ENCODE measurements at places on chromosomes 2 and 18. TPM values are rescaled to one million over a fixed set of nuclear protein-coding genes. Genes with fewer than 3 reads are reported as not detected.

GRCh38 chr2:241535871-241536655 is 22.5 kb upstream of the BOK start:
- DNase-seq, result no peak

GRCh38 chr2:10431797-10432196 is 16.3 kb downstream of the ODC1 start:
- no peak for DNase-seq

GRCh38 chr2:10792660-10793400 is 19.8 kb downstream of the PDIA6 start:
- DNase-seq, result no peak

- DNase-seq, result peak; percentile 54
These were observed 56.9 kb downstream of the COL4A4 start for GRCh38 chr2:227106845-227107759.

Gene HOXD12
- 0.12 TPM for total RNA-seq

DNA sequence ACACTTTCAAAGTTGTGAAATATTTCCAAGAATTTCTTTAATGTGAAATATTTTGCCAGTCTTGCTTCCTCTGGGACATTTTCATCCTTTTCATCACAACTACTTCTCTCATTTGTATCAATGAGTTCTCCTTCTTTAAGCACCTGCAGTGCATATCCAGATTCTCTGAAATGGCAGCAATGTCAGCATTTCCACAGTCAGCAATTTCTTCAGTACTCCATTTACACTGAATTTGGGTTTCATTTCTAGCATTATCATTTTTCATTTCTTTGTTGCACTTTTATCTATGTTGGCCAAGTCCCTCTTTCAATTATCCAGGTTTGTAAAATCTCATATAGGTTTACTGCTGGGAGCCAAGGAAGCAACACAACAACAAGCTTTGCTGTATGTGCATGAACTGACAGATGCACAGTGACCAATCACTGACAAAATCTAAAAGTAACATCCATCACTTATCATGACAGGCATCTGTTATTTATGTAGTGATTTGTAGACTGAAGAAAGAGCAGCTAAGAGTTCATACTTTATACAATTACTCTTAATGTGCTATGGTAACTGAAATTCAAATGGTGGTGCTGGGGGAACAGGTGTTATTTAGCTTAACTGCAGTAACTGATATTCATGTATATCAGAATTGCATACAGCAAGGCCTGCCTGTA is 43.9 kb downstream of the SS18 start:
- no peak for DNase-seq

- DNase-seq, result no peak
These were observed 104.4 kb downstream of the GULP1 start for GRCh38 chr2:188395903-188396689.

- DNase-seq, result no peak
These were observed 195.9 kb downstream of the RTP5 start for GRCh38 chr2:242065426-242065825.

- no peak for DNase-seq
These were observed 152.8 kb downstream of the INHBB start for GRCh38 chr2:120498576-120499394.

DNA sequence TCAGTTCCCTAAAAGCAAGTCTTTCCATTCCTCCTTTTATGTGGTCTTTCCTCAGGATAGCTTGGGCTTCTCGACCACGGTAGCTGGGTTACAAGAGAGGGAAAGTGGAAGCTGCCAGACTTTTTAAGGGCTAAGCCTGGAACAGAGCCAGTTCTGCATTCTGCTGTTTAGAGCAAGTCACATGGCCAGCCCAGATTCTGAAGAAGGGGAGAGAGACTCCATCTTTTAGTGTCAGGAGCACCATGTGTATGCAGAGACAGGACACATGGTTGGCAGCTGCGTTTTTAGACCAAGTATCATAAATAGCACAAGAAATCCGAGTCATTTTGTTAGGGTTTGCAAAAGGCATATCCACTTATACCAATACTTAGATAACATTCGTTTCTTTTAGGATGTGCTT is 4.7 kb downstream of the HMSD start:
- no peak for DNase-seq

DNA sequence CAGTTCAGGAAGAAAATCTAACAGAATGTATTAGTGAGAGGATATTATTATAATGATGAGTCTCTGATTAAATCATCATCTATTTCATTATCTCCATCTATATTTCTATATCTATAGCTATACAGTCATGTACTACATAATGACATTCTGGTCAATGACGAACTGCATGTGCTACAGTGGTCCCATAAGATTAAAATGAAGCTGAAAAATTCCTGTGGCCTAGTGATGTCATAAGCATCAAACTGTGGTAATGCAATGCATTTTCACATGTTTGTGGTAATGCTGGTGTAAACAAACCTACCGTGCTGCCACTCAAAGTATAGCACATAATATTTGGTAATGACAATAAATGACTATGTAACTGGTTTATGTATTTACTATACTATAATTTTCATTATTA is 1127.9 kb upstream of the CHAC2 start:
- DNase-seq, result no peak

DNA sequence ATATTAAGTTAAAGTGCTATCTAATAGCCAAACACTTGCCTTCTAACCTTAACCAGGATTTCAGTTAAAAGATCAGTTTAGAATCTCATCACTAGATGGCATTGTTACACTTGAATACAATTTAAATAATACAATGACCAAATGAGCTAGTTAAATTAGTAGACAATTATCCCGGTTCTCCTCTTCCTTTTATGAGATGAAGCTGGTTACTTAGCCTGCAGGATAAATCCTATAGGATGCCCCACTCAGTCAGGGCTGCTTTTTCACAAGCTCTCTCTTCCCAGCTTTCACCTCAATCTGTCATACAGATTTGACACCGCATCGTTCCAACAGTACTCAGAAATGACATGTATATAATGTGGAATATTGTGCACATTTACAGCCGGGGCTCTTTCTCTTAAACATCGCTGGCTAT is 678.8 kb downstream of the KCNJ3 start:
- DNase-seq, result peak; percentile 16

Gene ZNF396
- 1.7 TPM for total RNA-seq

Gene LIMS3
- total RNA-seq, result 0.17 TPM

- peak; percentile 36 for DNase-seq
These were observed 9.6 kb upstream of the HOXD1 start for GRCh38 chr2:176178757-176179295.
